ENCODE measurements at places on chromosomes 3 and 15.
A peak's percentile ranks its signal among the peaks of the same experiment; 100 is the strongest.

- DNase-seq = no peak
These were observed 340.2 kb upstream of the IGF1R start for GRCh38 chr15:98308117-98308516.

- no peak for DNase-seq
These were observed 775.7 kb downstream of the SI start for GRCh38 chr3:164302622-164303021.

DNA sequence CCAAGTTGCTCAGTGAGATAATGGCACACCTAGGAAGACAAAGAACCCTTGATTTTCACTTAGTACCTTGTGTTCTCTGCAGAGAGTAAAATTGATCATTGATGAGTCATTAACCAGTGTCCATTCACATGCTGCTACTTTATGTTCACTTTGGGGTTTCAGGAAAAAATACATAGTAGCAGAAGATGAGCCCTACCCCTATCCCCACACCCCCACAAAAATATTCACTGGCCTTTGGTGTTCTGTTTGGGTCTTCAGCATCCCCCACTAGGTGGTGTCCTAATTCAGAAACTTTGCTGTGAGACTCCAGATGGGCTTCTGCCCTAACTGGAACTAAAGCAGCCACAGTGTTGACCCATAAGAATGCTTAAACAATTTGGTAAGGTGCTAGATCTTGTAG lies 178.8 kb downstream of the KLHL25 start:
- DNase-seq = no peak

GRCh38 chr3:135966271-135966961 lies 888 bp downstream of the PPP2R3A start:
- DNase-seq = no peak

GRCh38 chr15:82572311-82572710 lies 32.1 kb upstream of the RPS17 start:
- DNase-seq = no peak

DNA sequence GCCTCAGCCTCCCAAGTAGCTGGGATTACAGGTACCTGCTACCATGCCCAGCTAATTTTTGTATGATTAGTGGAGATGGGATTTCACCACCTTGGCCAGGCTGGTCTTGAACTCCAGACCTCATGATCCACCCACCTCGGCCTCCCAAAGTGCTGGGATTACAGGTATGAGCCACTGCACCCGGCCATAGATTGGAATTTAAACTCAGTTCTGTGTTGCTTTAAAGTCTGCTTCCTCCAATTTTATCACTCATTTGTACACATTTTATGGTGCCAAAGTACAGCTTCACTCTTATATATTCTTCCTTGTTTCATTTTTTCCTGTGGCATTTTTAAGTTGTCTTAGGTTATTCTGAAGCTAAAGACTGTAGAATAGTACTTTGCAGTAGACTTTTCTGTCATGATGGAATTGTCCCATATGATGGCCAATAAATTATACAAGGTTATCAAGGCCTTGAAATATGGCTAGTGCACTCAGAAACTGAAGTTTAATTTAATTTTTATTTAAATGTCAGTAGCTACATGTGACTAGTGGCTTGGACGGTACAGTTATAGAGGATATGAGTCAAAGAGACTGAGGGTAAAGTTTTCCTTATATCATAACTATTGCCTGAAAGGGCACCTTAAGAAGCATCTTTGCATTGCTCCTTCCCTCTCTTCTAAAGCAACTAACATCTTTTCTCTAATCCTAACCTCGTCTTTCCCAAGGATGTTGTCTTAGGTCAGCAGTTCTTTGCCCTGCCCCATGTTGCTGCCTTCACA lies 28.1 kb downstream of the ATP11B start:
- no peak for DNase-seq

- no peak for DNase-seq
These were observed 605.8 kb upstream of the DPPA4 start for GRCh38 chr3:109943181-109943580.

DNA sequence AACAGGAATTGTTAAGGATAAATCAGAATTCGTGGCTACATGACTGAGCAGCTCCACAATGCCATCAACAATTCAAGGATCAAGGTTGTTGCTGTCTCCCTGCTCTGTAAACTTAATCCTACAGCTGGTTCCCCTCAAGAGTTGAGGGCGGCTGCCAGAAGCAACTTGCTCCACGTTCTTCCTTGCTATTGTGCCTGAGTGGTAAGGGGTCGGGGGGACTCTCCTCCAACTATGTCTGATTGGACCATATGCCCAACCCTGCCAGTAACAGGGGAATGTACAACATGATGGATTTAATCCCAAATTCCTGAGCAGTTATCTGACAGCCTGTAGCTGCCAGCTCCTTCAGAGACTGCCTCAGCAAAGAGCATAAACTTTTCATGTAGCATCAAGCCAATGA lies 37.9 kb upstream of the MECOM start:
- no peak for DNase-seq

- DNase-seq = no peak
These were observed 1.2 kb downstream of the IGDCC4 start for GRCh38 chr15:65421360-65422215.

GRCh38 chr3:43259626-43260025 lies 26.7 kb upstream of the SNRK start:
- no peak for DNase-seq

- no peak for DNase-seq
These were observed 222.0 kb downstream of the PYDC2 start for GRCh38 chr3:191682961-191683360.

DNA sequence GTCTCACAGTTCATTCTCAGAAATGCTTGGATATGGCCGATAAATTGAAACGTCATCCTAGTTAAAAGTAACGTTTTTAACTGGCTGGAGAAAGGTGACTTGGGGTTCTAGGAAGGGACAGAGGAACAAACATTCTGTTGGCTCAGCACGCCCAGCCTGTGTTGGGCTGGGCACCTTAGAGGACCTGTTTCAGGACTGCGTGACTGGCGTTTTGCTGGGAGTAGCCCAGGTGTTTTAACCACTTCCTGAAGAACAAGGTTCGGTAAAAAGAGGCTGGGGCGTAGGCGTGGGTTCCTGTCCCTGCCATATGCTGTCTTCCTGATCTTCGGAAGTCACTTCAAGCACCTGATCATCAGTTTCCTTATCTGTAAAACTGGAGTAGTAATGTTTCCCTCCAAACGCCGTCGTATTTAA lies 1.1 kb upstream of the TLNRD1 start:
- DNase-seq = peak; percentile 24

DNA sequence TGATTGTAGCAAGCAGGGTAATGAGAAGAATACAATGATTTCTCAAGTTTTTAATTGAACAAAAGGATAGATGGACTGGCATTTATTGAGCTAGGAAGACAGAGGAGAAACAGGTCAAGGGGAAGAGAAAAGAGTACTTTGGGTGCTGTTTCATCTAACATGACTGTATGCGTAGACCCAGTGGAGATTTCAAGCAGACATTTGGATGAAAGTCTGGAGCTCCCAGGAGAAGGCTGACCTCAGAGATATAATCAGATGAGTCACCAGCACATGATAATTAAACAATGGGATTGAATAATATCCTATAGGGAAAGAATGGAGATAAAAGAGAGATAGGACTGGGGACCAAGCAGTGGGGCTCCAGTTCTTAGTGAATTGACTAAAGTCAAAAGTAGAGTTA lies 194.9 kb downstream of the ARRDC4 start:
- no peak for DNase-seq

- no peak for DNase-seq
These were observed 61.6 kb upstream of the TGFBR2 start for GRCh38 chr3:30544812-30545211.

- DNase-seq = no peak
These were observed 22.5 kb downstream of the NGRN start for GRCh38 chr15:90287946-90288345.

DNA sequence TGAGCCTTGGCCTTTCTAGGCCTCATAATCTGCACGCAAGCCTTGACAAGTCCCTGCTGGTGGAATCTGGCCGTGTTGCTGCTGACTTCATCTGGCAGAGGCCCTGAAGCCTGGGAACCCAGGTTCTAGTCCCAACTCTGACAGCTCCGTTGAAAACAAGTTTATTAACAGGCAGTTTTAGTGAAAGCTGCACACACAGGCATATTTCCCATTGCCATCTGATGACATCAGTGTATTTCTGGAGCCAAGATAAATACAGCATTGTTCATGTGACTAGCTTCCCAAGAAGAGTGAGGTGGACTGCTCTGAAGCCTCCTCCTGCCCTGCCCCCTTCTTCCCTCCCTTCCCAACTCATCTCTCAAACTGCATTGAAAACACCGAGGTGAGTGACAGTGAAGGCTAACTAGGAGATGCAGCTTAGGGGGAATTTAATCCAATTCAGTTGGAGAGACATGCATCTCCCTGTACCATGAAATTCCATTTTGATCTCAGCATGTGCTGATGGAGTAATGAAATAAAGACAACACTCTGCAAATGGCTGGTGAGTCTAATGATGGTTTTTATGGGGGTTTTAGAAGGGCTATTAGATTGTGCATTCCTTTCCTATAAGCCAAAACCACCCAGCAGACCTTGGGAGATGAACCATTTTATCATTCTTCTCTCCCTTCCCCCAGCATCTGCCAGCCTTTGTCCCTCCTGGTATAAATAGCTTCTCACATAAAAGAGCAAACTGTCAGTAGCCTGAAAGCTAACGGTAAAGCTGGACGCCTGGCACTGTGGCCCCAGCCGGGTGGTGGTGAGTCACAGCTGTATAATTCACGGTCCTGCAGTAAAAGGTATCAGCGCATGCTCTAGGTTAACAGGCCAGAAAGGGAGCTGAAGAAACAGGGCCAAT lies 38.0 kb downstream of the PRICKLE2 start:
- no peak for DNase-seq

- no peak for DNase-seq
These were observed 8.7 kb downstream of the KBTBD13 start for GRCh38 chr15:65085207-65085753.

DNA sequence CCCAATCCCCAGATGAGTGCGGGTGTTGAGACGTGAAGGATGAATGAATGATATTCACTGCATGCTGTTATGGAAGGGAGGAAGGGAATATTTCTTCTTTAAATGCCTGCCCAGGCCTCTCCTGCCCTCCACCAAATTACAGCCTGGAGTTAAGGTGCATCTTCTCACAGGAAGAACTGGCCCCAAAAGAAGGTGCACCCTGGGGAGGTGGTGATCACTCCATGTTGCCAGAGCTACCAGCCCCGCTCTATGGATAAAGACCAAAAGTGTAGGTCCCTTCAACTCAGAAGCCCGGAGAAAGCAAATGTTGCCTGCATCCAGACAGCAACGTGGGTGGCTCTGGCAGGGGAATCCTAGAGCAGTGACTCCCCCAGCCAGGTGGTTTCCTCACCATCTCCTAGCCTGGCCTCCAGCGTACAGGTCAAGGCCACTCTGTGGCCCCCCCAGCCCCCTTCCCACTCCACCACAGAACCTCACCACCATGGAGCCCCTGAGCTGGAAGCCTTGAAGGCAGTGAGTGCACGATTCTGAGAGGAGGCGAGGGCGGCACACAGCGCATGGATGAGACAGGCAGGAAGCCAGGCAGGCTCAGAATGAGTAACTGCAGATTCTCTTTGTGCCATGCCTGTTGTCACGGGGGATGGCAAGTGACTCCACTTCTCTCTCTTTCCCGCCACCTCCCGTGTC lies 3.5 kb upstream of the VIPR1 start:
- no peak for DNase-seq

DNA sequence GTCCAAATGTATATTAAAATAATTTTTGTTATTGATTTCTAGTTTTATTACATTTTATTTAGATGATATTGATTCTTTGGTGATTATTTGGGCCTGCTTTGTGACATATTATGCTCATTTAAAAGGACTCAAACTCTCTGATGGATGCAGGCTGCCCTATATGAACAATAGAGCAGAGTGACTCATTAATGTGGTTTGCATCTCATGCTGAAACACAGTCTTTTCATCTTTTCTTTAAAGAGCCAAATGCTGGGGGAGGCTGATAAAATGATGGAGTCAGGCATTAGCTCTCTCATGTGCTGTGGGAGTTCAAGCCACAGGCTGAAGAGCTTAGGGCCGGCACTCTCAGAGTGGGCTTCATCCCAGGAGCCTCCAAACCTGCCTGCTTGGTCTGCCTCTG lies 7.2 kb downstream of the PLA1A start:
- DNase-seq = no peak

DNA sequence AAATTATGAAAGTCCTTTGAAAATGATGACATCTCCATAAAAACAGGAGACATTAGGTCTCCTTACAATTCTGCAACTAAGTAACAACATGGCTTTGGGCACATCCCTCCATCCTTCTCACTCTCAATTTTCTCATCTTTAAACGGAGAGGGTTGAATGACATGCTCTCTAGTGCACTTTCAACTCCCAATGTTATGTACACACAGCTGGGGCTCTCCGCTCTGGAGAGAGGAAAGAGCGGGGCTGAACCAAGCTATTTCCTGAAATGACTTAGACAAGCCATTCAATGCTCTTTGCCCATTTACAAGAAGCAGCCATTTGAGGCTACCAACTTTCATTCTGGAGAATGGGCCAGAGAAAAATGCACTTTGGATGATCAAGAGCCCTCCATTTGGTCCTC lies 144.2 kb upstream of the BNIP2 start:
- DNase-seq = no peak

GRCh38 chr3:27758083-27758482 lies 36.0 kb upstream of the EOMES start:
- DNase-seq = no peak

- no peak for DNase-seq
These were observed 21.0 kb downstream of the PDZRN3 start for GRCh38 chr3:73603762-73604171.

DNA sequence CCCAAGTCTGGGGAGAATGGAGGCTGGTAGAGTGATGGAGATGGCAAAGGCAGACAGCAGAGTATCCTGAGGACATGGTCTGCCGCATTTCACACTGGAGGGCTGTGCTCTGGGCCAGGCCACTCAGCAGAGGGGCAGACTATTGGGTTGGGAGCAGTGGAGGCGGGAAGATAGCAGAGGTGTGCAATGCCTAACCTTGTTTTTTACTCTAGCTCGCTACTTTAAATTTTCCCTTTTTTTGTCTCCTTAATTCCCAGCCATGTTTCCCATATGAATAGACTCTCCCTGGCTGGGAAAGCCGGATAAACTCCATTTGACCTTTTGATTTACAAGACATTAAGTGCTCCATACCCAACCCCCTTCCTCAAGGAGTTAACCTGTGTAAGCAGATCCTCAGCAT lies 33.5 kb upstream of the ST6GAL1 start:
- no peak for DNase-seq

DNA sequence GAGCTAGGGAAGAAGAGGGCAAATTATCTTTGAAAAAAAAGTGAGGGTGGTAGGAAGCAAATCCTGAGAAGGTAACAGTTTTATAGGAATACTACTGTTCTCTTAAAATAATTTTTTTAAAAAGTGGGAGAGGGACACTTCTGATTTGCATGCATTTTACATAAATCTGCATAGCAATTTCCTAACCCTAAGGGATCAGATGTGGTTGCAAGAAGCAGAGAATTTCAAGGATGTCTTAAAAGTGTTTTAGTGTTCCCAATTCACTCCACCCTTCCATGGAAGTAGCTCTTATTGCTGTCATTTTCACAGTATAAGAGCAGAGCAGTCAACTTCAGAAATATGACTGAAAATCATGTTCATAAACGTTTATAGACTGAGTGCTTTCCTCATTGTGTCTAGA lies 27.8 kb upstream of the RIOX2 start:
- no peak for DNase-seq

GRCh38 chr15:82040862-82041261 lies 5.0 kb downstream of the MEX3B start:
- DNase-seq = no peak

Measured in stimulated activated CD4-positive, alpha-beta T cell treated with anti-CD3 and anti-CD28 coated beads, TNF-alpha, amount 100 ng/mL, for 1 hour (primary cell).